HS-5 (cell line): ENCODE measurements at places on chromosomes 7 and 10.

- DNase-seq = no peak
Observed at GRCh38 chr10:31706464-31707092, 222.1 kb downstream of the ARHGAP12 start.

- peak; percentile 57 for DNase-seq
Observed at GRCh38 chr10:36469585-36469984, 655.8 kb upstream of the ANKRD30A start.

GRCh38 chr10:125494651-125495239, 188.2 kb downstream of the TEX36 start:
- no peak for DNase-seq

- DNase-seq = peak; percentile 69
Observed at GRCh38 chr10:107546284-107546683, 381.8 kb upstream of the SORCS1 start.

- no peak for DNase-seq
Observed at GRCh38 chr7:2038931-2039728, 193.6 kb downstream of the MAD1L1 start.

GRCh38 chr10:102457591-102458150, 6.3 kb upstream of the C10orf95 start:
- DNase-seq = no peak
